Heart left ventricle (tissue), 16 donors: ENCODE measurements at places on chromosomes 12 and 14. TPM values are rescaled to one million over a fixed set of nuclear protein-coding genes. Genes with fewer than 3 reads are reported as not detected.

DNA sequence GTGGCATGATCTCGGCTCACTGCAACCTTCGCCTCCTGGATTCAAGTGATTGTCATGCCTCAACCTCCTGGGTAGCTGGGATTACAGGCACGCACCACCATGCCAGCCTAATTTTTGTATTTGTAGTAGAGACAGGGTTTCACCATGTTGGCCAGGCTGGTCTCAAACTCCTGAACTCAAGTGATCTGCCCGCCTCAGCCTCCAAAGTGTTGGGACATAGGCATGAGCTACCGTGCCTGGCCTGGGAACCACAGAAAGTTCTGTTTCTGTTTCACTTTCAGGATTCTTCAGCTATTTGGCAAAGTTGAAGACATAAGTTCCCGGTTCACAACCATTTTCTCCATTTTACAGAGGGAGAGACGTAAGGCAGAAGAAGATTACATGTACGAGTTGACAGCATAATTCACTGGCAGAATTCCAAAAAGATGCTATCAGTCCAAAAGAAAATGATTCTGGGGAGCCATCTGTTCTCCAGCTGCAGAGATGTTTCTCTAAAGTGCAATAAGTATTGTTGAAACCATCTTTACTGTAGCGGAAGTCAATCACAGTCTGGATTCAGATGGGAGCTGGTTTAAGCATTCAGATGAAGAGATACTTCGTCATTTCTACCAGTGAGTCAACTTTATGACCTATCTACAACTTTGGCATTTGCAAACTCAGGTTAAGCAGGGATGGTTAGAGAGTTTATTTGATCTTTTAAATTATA is 8.1 kb upstream of the RNF34 start:
- DNase-seq, result no peak

- no peak for DNase-seq
These were observed 80.1 kb downstream of the FAR2 start for GRCh38 chr12:29229158-29229505.

- DNase-seq, result no peak
These were observed 62.5 kb upstream of the FKBP4 start for GRCh38 chr12:2732290-2732689.

The ADAM21 gene
- total RNA-seq, result 0.12 TPM

The VWF gene
- 335 TPM for total RNA-seq
